Astrocyte of the hippocampus (primary cell): ENCODE measurements at places on chromosomes 11 and 22.

DNA sequence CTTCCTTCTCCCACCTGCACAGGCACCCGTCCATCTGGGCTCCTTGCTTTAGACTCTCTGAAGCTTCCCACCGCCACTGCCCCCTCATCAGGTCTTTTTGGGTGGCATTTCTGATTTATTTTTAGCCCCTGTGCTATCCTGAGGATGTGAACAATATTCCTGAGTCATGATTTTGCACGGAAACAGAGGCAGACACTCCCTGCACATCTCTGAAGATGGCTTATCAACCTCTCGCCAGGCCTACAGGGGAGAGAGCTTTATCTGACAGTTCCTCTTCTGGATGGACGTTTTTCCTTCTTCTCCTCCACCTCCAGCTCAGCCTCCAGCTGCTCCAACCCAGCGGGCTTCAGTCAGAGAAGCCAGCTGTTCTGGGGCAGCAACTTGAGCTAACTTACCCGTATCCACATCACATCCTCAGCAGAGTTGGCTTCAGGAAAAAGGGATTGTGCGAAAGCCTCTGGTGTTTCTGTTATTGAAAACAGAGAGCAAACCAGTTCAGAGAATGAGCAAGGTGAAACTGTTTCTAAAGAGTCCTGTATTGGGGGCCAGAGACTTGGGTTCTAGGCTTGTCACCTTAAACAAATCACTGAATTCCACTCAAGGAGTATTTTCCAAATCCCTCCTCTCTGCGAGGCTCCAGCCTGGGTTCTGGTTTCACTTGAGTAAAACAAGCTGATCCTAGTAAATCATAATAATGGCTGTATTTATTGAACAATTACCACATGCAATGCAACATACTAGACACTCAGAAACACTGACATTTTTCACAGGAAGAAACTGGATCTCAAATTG, 33.1 kb upstream of the ETS1 start:
- DNase-seq, result no peak

- DNase-seq, result no peak
Observed at GRCh38 chr11:61124574-61125309, 22.5 kb downstream of the CD5 start.

GRCh38 chr22:42613872-42614301, 796 bp downstream of the POLDIP3 start:
- peak; percentile 57 for DNase-seq

DNA sequence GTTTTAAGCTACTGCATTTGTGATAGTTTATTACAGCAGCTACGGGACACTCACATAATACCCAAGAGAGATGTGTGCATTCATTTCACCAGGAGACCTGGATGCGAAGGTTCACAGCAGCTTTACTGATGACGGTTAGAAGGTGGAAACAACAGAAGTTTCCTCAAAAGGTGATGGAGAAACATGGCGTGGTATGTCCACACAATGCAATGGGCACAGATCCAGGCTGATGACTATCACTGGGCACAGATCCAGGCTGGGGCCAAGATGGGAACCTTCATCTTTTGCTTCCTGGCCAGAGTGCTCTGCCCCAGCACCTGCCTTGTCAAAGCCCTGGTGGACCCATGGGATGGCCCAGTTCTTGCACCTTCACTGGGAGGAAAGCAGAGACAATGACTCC, 30.6 kb upstream of the RFPL3 start:
- DNase-seq, result no peak

GRCh38 chr11:11252403-11252802, 100.6 kb downstream of the CSNK2A3 start:
- no peak for DNase-seq

DNA sequence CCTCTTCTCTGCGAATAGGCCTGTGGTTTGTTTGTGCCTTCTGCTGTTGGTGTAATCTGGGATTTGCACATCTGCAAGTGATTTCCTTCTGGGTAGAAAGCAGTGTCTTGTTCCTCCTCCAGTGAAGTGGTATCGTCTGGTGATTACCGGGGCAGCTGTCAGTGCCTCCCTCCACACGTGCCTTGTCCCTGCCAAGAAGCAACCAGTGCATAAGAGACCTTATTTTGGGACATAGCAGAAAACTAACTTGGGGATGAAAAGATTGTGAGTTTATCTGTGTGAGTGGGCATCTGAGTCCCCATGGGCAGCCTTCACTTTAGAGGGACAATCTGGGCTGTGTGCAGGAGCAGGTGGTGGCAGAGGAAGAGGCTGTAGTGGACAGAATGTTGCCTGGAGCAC, 71.5 kb upstream of the SORL1-AS1 start:
- no peak for DNase-seq

DNA sequence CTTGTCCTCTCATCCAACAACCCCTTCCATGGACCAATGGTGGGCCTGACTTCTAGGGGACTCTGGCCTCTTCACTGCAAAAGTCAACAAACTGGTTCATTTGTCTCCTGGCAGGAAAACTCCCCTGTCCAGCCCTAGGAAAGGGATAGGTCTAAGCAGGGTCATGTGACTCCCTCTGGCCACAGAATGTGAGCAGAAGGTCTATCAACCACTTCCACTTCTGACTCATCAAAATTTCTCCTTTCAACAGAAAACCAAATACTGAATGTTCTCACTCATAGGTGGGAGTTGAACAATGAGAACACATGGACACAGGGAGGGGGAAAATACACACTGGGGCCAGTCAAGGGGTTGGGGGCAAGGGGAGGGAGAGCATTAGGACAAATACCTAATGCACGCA, 1.3 kb upstream of the ISX start:
- peak; percentile 10 for DNase-seq

DNA sequence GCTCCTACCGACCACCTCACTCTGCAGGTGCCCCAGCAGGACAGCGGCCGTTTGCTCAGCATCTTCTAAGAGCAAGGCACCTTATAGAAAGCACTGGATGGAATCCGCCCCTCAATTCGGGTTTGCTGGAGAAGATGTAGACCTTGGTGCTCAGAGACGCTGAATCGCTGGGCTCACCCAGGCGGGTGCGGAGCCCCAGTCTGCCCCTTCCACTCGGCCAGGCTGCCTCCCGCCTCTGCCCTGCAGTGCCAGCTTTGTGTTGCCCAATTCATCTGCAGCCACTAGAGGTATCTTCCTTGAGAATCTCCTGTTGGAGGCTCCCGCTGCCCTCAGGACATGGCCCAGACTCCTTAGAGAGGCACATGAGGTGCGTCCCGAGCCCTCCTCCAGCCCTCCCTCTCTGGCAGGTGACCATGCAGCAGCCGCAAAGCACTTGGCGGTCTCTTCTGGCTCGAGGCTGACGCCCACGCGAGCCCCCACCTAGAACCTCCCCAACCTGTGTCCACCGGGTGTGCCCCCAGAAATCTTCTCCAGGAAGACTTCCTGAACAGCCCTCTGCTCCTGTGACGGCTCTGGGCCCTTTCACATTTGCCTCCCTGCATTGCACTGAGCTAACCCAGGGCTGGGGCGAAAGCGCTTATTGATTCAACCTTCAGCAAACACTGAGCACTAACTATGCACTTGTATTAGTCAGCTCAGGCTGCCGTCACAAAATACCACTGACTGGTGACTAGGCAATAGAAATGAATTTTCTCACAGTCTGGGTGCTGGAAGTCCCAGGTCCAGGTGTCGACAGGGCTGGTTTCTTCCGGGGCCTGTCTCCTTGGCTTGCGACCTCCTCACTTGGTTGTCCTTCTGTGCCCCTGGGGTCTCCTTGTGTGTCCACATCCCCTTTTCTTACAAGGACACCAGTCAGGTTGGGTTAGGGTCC, 117.5 kb downstream of the WNT7B start:
- peak; percentile 45 for DNase-seq

GRCh38 chr11:12692229-12693075, 18.2 kb downstream of the TEAD1 start:
- peak; percentile 94 for DNase-seq

- DNase-seq, result peak; percentile 46
Observed at GRCh38 chr11:73759610-73760134, 1.2 kb downstream of the RAB6A start.

DNA sequence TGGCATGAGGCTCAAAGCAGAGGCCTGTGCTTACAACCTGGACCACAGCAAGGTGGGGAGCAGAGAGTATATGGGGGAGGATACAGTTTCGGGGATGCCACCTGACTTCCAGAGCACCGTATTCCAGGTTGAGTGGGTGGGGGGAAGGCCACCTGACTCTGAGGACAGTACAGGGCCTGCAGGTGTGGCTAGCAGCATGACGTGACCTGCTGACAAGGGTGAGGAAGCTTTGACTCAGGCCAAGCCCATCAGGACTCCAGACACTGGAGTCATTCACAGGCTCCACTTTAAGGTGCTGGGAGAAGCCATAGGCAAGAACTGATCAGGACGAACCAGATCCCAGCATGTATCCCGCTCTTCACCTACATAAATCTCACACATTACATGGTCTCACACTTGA, 34.6 kb upstream of the CRTAM start:
- no peak for DNase-seq

- peak; percentile 79 for DNase-seq
Observed at GRCh38 chr22:30606455-30607299, at the start of gene TCN2. Gene TCN2, plus strand, starts transcription at chr22:30607174. Its CDS starts 158 bp downstream, at chr22:30607332.

DNA sequence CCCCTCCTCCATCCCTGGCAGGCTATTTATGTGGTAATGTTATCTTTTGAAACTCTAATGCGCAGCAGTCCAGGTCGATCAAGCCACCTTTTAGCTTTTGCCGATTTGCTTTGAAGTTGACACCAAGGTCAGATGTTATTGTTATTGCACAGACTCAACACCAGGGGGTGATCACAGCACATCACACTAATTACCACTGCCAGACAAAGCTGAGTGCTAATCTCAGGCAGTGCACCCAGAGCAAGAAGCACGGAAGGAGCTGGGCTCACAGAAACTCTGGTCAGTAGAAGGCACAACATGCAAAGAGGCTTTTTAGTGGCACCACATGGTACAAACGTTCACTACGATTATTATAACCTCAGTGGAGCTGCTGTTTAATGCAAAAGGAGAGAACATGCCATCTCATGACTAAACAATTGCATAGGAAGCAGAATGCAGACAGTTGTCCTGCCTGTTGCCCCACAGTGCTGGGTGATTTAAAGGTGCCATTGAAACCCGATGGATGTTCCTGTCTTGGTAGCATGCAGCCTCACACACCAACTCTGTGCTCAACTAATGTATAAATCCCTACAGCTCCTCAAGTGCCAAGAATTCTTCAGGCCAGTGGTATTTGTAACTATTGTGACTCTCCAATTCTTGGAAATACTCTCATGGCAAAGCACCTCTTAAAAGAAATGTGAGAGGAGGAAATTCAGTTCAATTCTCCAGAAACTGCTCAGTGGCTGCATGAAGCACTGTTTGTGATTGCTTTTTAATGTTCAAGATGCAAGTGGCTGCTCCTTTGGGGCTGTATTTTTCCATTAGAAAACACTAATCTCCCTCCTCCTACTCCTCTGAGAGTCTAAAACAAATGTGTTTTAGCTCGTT, 353.9 kb upstream of the DDI1 start:
- peak; percentile 87 for DNase-seq

DNA sequence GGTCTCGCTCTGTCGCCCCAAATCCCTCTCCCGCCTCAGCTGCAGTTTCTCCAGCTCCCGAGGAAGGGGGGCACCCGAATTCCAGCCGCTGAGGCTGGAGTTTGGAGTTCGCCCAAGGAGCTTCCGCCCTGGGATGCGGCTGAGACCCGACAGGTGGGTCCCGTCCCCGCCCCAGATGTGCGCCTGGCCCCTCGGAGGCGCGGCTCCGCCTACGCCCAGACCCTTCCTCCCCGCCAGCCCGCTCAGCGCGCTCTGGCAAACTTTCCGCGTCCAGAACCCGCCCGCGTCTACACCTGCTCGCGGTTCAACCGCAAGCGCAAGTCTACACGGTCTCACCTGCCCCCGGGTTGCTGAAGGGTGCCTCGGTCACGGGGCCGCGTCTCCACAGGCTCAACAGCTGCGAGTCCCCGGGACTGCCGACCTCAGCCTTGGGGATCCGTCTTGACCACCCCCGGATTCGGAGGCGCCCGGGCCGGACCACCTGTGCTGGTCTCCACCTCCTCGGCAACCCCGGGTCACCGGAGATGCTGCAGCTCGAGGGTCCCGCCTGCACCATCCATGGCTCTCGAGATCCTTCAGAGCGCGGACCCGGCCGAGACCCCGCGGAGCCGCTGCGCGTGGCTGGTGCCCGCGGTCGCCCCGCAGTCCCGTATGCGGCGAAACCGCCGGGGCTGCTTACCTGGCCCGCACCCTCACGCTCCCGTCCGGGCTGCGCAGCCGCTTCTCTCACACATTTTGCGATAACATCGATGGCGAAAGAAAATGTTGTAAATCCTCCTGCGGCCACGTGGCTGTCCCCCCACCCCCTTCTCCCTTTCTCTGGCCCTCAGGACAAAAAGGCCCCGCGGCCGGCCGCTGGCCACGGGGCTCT, 63.6 kb downstream of the NFAM1 start:
- no peak for DNase-seq

DNA sequence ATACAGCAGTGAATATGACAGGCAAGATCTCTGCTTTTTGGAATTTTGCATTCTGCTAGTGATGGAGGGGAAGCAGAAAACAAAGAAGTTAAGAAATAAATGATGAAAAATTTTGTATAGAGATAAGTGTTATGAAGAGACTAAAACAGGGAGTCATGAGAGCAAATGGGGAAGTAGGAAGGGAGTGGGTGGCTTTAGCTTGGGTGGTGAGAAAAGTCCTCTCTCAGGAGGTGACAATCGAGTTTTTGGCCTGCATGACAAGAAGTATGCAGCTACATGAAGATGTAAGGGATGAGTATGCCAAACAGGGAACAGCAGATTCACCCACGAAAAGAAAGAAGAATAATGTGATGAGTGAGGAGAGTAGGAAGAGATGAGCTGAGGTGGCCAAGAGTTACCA, 80.7 kb upstream of the MPPED2 start:
- no peak for DNase-seq

GRCh38 chr11:2287091-2287490, 14.6 kb downstream of the C11orf21 start:
- no peak for DNase-seq

GRCh38 chr11:117439256-117439655, 111.6 kb downstream of the CEP164 start:
- no peak for DNase-seq

DNA sequence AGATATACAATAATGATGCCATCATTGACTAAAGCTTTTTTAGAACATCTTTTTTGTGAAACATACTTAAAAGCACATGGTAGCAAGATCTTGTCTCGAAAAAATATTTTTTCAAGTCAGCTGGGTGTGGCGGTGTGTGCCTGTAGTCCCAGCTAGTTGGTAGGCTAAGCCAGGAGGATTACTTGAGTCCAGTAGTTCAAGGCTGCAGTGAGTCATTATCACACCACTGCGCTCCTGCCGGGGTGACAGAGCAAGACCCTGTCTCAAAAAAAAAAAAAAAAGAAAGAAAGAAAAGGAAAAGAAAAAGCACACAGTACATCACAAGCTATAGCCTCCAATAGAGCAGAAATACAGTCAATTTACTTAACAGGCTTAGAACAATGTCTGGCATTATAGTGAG, 37.0 kb downstream of the ENTHD1 start:
- DNase-seq, result no peak

DNA sequence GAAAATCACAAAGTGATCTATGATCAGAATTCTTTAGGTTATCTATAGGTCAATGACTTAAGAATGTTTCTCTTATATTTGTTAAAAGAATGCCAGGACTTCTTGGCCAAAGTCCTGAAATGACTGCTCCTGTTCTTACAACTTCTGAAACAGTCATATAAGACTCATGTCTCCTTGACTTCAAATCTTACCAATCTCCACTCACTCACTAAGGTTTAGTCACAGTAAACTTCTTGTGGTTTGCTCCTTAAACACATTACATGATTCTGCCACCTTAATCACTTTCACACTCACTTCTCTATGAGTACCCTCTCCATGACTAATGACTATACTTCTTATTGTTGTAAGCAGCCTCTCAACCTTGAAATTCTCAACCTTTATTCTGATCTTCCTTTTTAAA, 648.7 kb upstream of the CCDC179 start:
- DNase-seq, result peak; percentile 45
